ENCODE measurements at places on chromosomes 2 and 18.

GRCh38 chr2:241943961-241944575 is 74.5 kb downstream of the RTP5 start:
- no peak for DNase-seq

- no peak for DNase-seq
Observed at GRCh38 chr2:202717598-202718310, 83.0 kb downstream of the FAM117B start.

GRCh38 chr2:22902180-22902550 is 482.8 kb upstream of the KLHL29 start:
- DNase-seq: no peak

- no peak for DNase-seq
Observed at GRCh38 chr2:128979182-128979581, 660.5 kb upstream of the HS6ST1 start.

DNA sequence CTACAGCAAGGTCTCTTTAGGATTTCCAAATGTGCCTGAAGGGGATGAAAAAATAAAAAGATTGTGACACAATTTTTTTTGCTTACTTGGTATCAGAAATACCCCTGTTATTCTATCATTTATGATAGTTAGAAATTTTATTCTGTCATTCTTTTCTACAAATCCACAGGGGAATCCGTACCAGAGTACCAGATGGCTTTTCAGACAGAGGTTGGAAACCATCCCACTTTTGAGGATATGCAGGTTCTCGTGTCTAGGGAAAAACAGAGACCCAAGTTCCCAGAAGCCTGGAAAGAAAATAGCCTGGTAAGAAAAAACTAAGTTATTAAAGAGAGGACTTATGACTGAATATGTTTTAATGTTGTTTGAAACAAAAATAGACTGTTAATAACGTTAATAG is 92.6 kb upstream of the FAM117B start:
- no peak for DNase-seq

- no peak for DNase-seq
Observed at GRCh38 chr2:224469374-224469964, 67.6 kb upstream of the FAM124B start.

GRCh38 chr2:143263066-143263625 is 133.9 kb downstream of the ARHGAP15 start:
- DNase-seq: no peak
